Activated T-cell treated with anti-CD3 and anti-CD28 coated beads, Interleukin-2, amount 50 U/mL, for 72 hours (primary cell): ENCODE measurements at places on chromosomes 6 and 20. TPM values are rescaled to one million over a fixed set of nuclear protein-coding genes. Genes with fewer than 3 reads are reported as not detected.

The RNF182 gene
- total RNA-seq: not detected

DNA sequence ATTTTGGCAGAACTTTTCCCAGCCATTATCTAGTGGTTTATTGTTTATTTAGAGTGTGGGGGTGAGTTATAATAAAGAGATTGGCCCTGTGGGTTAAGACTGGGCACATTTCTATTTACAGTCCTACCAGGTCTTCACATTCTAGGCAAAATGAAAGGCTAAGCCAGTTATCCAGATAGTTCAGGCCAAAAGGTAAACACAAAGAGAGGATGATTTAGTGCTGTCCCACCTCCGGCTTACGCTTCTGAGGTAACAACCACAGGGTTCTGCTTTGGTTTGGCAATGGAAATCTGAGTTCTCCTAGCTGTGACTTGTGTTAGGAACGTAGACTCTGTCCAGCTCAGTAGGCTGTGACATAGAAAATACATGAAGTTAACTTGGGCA lies 50.3 kb upstream of the PTPRK start:
- no peak overlapping the region for H3K27ac ChIP-seq
- H3K4me3 ChIP-seq: no peak overlapping the region
- DNase-seq: no peak
- peaks cover under 1% of the 10 kb centered on the region for H3K4me1 ChIP-seq

GRCh38 chr6:170074907-170075306 lies 216.0 kb downstream of the DLL1 start:
- H3K36me3 ChIP-seq: peaks cover 2% of the 10 kb centered on the region
- no peaks in the 10 kb centered on the region for H3K4me1 ChIP-seq
- peaks cover 16% of the 10 kb centered on the region for H3K27me3 ChIP-seq

The ASCC3 gene
- 54.9 TPM for total RNA-seq

GRCh38 chr20:40714109-40714508 lies 25.1 kb upstream of the MAFB start:
- DNase-seq: no peak
- no peaks in the 10 kb centered on the region for H3K27me3 ChIP-seq
- no peaks in the 10 kb centered on the region for H3K36me3 ChIP-seq

The RING1 gene
- total RNA-seq: 30.1 TPM

- no peak overlapping the region for H3K4me3 ChIP-seq
- H3K27me3 ChIP-seq: peaks cover 12% of the 10 kb centered on the region
Measured at GRCh38 chr6:70258483-70258882, 44.4 kb downstream of the COL9A1 start.

The SIRPD gene
- total RNA-seq: not detected

GRCh38 chr6:56713254-56713672 lies 70.6 kb upstream of the DST start:
- peaks cover 6% of the 10 kb centered on the region for H3K27me3 ChIP-seq
- no peaks in the 10 kb centered on the region for H3K4me1 ChIP-seq
- H3K4me3 ChIP-seq: no peak overlapping the region
- no peak for DNase-seq
- H3K27ac ChIP-seq: no peak overlapping the region

The PHACTR3 gene
- not detected for total RNA-seq

DNA sequence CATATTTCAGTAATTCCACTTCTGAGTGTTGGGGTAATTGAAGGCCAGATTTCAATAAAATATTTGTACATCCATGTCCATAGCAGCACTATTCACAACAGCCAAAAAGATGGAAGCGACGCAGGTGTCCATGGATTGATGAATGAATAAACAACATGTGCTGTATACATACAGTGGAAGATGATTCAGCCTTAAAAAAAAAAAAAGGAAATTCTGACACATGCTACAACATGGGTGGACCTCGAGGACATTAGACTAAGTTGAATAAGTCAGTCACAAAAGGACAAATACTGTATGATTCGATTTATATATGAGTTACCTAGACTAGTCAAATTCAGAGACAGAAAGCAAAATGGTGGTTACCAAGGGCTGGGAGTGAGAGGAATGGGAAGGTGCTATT lies 57.2 kb downstream of the TRAM2 start:
- H3K36me3 ChIP-seq: no peaks in the 10 kb centered on the region
- no peaks in the 10 kb centered on the region for H3K27me3 ChIP-seq
- H3K27ac ChIP-seq: no peak overlapping the region
- H3K4me3 ChIP-seq: no peak overlapping the region
- peaks cover 31% of the 10 kb centered on the region for H3K4me1 ChIP-seq

DNA sequence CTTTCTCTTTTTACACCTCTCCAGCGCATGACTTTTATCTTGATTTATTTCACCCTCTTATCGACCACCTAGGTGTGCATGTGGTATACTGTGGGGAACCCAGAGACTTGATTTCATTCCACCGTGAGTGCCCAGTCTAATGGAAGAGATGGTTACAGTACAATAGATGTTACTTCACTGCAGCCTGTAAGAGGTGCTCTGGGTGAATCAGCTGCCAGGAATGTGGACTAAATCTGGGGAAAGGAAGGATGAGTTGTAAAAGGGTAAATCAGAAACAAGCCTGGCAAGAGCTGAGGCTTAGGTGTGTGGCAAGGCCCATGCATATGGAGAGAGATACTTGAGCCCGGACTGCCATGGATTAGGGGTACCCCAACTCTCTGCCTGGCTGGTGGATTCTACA lies 7.4 kb downstream of the STK35 start:
- no peak for DNase-seq
- H3K36me3 ChIP-seq: peaks cover 7% of the 10 kb centered on the region
- no peak overlapping the region for H3K4me3 ChIP-seq
- no peak overlapping the region for H3K27ac ChIP-seq

- H3K36me3 ChIP-seq: no peaks in the 10 kb centered on the region
- H3K4me1 ChIP-seq: peaks cover 33% of the 10 kb centered on the region
- no peak overlapping the region for H3K4me3 ChIP-seq
- peak overlapping the region; percentile 17 for H3K27ac ChIP-seq
- no peak for DNase-seq
- no peaks in the 10 kb centered on the region for H3K27me3 ChIP-seq
Measured at GRCh38 chr20:63911176-63911575, 16.2 kb downstream of the DNAJC5 start.

DNA sequence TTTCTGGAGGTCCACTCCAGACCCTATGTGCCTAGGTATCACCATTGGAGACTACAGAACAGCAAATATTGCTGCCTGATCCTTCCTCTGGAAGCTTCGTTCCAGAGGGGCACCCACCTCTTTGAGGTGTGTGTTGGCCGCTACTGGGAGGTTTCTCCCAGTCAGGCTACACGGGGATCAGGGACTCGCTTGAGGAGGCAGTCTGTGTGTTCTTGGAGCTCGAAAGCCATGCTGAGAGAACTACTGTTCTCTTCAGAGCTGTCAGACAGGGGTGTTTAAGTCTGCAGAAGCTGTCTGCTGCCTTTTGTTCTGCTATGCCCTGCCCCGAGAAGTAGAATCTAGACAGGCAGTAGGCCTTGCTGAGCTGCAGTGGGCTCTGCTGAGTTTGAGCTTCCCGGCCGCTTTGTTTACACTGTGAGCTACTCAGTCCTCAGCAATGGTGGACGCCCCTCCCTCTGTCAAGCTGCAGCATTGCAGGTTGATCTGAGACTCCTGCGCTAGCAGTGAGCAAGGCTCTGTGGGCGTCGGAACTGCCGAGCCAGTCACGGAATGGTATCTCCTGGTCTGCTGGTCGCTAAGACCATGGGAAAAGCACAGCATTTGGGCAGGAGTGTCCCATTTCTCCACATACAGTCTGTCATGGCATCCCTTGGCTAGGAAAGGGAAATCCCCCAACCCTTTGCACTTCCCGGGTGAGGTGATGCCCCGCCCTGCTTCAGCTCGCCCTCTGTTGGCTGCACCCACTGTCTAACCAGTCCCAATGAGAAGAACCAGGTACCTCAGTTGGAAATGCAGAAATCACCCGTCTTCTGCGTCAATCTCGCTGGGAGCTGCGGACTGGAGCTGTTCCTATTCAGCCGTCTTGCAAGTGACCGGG lies 32.5 kb upstream of the ASCC3 start:
- DNase-seq: peak; percentile 4
- no peaks in the 10 kb centered on the region for H3K36me3 ChIP-seq
- H3K4me1 ChIP-seq: no peaks in the 10 kb centered on the region
- H3K27ac ChIP-seq: no peak overlapping the region
- H3K4me3 ChIP-seq: no peak overlapping the region
